ENCODE measurements at places on chromosomes 5 and 9.

DNA sequence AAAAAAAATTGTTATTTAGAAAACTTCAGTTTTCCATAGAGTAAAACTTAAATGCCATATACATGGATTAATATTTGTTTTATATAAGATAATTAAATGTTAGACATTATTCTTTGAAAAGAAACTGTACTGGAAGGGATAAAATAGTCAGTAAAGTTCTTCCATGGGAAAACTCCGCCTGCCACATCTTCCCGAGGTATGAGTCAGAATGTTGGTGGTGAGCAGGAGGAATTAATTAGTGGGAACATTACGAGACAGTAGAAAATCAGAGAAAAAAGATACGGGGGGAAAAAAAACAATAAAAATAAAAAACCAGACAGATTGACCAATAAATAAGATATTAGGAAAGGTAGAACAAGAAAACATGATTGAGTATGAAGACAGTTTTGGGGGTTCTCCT is 930.3 kb upstream of the C9orf72 start:
- DNase-seq: no peak

GRCh38 chr5:54556141-54556540 is 38.6 kb downstream of the SNX18 start:
- DNase-seq: no peak

DNA sequence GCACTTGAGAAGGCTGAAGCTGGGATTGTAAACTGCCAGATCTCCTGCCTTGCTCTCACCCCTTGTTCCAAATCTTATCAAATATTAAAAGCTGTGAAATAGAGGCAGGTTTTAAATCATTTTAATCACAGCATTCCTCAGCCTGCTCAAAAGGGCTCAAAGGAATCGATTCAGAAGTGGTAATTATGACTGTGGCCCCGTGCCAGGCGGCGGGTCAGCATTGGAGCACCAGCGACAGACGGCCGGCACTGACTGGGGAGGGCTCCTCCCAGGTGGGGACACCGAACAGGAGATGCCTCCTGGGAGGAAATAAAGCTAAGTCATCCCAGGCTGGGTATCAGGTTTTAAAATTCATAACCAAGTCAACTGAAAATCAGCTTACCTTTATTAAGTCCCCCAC is 66.7 kb downstream of the KCNIP1 start:
- no peak for DNase-seq

DNA sequence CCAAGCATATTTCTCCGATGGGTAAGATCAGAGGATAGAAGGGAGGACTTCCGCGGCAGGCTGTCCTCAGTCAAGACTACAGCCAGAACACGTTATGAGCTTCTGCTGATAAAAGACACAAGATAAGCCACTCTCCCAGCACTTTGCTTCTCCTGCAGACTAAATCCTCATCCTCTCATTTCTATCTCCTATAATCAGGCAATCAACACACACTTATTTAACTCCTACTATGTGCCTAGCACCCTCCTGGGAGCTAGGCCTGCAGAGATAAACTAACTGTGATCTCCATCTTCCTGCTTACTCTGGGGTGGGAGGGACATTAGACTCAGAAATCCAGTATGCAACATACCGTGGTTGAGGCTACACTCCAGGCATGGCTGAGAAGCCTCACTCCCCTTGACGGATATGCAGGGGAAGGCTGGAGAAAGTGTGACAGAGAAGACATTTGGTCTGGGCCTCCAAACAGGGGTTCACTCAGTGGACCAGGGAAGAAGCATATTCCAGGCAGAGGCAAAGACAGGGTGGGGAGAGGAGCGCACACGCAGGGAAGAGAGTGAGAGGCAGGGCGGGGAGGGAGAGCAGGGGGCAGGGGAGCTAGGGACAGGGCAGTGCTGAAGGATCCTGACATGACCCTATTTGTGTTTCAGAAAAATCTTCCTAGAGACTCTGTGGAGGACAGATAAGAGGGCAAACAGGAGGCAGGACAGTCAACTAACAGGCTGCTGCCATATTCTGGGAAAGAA is 274.1 kb downstream of the DENND1A start:
- DNase-seq: no peak

- no peak for DNase-seq
Observed at GRCh38 chr5:78547731-78548615, 100.6 kb downstream of the LHFPL2 start.

DNA sequence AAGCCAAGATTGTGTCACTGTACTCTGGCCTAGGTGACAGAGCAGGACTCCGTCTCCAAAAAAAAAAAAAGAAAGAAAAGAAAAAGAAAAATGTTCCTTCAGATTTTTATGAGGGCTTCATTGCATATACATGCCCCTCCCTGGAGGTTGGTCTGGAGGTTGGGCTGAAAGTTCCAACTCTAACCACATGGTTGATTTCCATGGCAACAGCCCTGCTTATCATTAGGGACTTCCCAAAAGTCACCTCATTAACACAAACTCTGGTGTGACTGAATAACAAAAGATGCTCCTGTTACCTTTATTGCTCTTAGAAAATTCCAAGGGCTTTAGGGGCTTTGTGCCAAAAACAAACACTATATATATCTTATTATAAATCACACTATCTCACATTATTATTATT is 113.8 kb downstream of the TMC1 start:
- DNase-seq: no peak

GRCh38 chr9:88307136-88307535 is 81.1 kb upstream of the SPIN1 start:
- DNase-seq: no peak

DNA sequence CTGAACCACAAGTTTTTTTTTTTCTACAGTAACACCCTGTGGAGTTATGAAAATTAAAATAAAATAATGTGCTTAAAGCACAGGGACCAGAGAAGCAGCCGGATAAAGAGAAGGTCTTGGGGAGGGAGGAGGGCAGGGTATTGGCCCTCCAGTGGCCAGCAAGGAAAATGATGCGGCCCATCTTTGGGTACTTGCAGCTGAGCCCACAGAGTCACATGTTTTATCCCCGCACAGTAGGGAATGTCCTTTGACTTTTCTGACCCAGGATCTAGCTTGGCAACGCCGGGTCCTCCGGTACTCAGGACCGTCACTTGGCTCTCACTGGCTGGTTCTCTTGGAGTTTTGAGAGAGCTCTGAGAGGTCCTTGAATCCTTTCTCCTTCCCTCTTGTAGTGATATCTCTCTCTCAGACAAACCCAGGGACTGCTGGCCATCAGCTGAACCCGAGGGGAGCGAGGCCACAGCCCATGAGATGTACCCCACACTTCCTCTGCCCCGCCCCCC is 35.3 kb upstream of the HSPA9 start:
- no peak for DNase-seq

GRCh38 chr5:167902298-167902697 is 389.1 kb upstream of the WWC1 start:
- no peak for DNase-seq

DNA sequence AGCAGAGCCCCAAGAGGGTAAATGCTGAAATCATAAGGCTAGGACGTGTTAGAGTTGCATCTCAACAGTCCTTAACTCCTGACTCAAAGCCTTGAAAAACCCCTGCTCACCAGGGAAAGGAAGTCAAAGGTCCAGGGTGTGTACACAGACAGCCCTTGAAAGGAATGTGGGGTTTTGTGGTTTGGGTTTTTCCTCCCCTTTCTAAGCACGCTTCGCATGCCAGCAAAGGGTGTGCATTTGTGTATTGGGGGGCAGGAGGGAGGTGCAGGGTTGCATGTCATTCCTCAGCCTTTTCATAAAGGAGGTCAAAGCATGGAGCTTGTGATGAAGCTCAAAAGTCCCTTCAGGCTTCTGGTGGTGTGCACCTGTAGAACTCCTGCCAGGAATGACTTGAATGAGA is 17.3 kb upstream of the XPA start:
- no peak for DNase-seq

- DNase-seq: no peak
Observed at GRCh38 chr9:91857291-91858212, 92.5 kb downstream of the ROR2 start.

Data from activated CD4-positive, alpha-beta T cell treated with anti-CD3 and anti-CD28 coated beads, Interleukin-2, amount 50 U/mL, for 4 hours (primary cell).